Stimulated activated CD8-positive, alpha-beta memory T cell treated with anti-CD3 and anti-CD28 coated beads, Interleukin-7, amount 100 ng/mL, for 48 hours (primary cell): ENCODE measurements at places on chromosomes 1 and 21.

DNA sequence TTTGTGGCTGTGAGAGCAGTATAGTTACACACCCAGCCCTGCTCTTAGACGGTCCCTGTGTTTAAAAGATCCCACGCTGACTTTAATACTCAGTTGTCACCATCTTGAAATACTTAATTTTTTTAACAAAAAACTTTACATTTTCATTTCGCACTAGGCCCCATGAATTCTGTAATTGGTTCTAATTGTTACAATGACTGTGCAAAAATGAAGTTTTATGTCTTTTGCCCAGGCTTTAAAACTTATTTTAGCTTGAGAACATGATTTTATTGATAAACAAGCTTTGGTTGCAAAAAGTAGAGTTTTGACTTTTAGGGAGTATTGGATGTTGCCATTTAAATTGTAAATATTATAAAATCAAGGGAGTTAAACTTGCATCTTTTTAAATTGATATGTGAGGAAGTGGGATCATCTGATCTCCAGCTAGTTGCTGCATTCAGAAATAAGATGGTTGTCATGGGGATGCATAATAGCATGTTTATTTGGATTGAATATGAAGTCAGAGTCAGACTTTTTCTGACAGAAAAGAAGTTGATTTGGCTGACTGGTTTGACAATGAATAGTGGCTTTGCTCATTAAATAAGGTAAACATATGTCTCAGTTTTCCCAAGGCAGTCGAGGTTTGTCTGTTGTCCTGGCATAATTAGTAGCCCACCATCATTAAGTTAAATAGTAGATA, 23.0 kb upstream of the CRP start:
- DNase-seq, result no peak

GRCh38 chr1:36134031-36134430, 9.0 kb upstream of the COL8A2 start:
- no peak for DNase-seq

DNA sequence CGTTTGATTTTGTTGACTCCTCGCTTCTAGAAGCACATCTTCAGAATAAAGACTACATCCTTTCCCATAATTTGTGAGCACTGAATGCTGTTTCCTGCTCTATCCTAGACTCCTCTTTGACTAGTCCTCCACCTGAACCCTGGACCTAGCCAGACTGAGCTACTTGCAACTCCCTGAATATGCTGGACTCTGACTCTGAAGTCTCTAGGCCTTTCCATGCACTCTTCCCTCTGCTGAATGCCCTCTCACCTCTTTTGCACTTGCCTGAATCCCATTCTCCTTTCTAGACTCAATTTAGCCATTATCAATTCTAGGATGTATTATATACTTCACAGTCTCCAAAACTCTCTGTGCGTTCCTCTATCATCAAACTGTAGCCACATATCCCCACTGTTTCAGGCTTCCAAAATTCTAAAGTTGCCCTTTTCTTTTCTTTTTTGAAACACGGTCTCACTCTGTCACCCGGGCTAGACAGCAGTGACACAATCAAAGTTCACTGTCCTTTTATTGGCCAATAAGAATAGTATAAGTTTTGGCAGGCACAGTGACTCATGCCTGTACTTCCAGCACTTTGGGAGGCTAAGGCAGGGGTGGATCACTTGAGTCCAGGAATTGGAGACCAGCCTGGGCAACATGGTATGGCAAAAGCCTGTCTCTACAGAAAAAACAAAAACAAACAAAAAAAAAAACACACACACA, 127.0 kb downstream of the LTN1 start:
- DNase-seq, result no peak

DNA sequence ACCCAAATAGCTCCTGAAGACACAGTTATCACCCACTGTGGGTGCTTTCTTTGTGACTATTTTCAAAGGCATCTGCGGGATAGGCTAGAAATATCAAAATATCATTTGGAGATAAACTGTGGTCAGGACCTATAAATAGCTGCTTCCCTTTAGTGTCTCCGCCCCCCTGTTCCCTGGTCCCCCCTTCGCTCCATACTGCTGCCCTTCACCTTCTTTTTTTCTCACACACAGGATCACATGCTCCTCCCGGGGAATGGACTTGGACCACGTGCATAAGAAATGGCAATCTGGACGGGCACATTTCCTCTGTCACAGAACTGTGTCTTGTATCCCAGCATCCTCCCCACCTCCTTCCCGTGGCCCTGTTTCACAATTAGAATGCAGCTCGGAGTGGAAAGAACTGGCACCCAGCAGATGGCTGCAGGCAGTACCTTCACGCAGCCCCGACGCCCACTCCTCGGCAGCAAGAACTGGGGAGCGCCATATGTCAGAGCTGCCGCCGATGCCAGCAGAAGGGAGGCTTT, 68.8 kb upstream of the SSX2IP start:
- DNase-seq, result no peak
